ENCODE measurements at places on chromosomes 13 and 19.

DNA sequence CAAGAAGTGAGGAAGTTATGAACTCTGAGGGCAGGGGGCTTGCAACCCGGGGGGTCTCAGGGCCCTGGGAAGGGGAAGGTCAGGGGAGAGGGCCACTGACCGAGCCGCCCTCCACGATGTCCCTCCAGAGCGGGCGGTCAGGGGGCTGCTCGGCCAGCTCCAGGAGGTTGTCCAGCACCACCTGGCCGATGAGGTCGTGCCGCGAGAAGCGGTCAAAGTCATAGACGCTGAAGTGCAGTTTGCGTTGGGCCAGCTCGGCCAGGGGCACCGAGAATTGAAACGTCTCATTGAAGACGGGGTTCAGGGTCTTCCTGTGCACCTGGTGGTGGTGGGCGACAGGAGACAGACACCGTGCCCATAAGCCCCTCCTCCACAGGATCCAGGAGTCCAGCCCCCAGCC, 10.5 kb downstream of the SYT3 start:
- no peak for DNase-seq

GRCh38 chr13:74134777-74135325, 647 bp upstream of the KLF12 start:
- peak; percentile 86 for DNase-seq

DNA sequence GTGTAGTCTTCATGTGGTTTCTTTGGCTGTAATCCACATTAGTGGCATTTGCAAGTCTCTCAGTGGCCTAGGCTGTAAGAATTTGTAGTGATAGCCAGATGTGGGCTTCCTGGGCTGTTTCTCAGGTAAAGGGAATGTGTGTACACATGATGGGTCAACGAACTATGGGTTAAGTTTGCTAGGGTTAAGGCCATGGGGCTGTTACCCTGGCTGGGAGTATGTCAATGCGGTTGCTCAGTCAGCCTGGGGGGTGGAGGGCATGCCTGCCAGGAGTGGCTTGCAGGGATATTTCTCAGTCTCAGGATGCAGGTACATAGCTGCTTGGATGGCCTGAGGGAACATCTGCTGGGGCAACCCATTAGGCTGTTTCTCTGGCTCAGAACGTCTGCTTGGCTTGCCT, 13.4 kb downstream of the CYSLTR2 start:
- DNase-seq = no peak

DNA sequence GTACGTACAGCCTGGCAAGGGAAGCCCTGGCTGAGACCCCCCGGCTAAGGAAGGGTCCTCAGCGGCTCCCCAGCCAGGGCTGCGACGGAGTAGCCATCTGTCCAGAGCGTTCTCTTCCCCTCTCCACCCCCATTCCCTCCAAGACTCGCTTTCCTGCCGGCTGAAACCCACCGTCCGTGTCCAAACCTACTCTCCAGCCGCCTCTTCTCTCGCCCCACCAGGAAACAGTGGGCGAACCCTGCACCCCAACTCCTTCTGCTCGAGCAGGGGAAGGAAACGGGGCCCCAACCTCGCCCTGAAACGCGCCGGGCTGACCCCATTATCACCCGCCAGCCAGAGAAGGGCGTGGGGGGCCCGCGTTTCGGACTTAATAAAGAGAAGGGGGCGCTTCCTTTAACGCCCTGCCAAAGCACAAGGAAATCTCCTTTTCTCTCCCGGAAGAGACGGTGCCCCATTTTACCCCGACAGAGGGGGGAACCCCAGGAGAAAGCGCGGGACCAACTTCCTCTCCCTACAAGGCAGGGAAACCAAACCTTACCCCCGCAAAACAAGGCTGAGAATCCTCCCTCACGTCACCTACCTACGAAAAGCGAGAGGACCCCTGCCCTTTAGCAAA, 2.5 kb downstream of the ZC3H4 start:
- DNase-seq = peak; percentile 71

- DNase-seq = no peak
Observed at GRCh38 chr13:106367361-106367971, 168.0 kb downstream of the EFNB2 start.

- no peak for DNase-seq
Observed at GRCh38 chr19:38924388-38924787, 6.2 kb downstream of the SARS2 start.

DNA sequence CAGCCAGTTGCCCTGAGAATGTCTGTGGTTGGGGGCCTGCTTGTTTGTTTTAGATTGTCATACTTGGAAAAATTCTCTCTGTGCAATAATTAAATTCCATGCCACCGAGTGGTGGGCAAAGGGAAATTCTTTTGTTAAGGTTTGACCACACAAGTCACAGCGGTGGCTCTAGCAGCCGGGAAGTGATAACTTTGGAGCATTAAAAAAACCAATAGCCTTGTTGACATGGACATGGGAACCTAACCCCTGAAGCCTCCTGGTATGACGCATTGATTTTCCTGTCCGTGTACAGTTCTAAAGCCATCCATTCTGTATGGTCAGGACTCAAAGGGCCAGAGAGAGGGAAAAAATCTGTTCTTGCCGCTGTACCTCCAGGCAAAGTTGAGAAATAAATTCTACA, 384.9 kb upstream of the ZNF507 start:
- DNase-seq = no peak

GRCh38 chr19:16070366-16070990, 5.8 kb upstream of the TPM4 start:
- DNase-seq = peak; percentile 94

DNA sequence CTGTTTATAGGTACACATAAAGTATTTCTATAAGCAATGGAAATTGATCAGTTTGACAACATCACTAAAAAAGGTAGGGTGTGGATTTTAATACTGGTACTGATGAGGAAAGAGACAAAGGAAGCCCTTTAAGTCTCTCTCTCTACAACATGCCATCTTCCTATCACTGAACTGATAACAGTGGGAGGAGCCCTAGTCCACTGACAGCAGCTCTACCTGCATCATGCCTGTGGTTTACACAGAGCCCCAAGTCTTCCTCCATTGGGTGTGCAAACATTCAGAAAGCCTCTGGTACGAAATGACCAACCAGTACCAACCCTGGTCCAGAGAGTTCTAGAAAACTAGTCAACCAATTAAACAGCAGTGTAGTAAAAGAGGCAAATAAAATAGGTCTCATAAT, 53.4 kb downstream of the KLF12 start:
- DNase-seq = no peak

DNA sequence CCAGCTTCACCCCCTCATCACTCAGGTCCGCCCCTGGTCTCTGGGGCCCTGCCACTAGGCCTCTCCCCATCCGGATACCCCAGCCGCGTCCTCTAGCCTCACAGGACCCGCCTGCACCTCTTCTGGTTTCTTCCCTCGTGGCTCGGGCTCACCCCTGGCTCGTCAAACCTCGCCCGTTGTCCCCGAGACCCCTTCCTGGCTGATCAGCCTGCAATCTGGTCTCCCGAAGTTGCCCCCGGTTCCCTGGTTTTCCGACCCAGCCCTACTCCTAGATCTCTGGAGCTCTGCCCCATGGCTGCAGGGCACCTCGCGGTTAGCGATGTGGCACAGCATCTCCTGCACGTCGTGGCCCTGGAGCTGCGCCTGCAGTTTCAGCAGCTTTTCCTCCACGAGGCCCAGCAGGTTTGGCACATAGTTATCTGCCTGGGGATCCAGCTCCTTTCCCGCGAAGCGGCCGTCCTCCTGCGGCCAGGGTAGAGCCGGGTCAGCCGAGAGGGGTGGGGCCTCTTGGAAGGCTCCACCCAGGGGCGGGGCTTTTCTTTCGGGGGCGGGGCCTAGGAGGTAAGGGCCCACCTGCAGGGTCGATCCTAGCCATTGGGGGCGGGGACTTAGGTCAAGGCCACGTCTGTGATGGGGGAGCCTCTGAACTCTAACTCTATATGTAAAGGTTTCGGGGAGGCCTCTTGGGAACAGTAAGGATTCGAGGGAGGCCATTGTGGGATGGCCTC, 2.4 kb upstream of the RGL3 start:
- DNase-seq = peak; percentile 67

GRCh38 chr19:35045667-35046300, 4.3 kb downstream of the HPN start:
- peak; percentile 68 for DNase-seq

- no peak for DNase-seq
Observed at GRCh38 chr13:67061750-67062149, 168.4 kb downstream of the PCDH9 start.

GRCh38 chr13:76226941-76227340, 590.8 kb downstream of the LMO7 start:
- DNase-seq = no peak

DNA sequence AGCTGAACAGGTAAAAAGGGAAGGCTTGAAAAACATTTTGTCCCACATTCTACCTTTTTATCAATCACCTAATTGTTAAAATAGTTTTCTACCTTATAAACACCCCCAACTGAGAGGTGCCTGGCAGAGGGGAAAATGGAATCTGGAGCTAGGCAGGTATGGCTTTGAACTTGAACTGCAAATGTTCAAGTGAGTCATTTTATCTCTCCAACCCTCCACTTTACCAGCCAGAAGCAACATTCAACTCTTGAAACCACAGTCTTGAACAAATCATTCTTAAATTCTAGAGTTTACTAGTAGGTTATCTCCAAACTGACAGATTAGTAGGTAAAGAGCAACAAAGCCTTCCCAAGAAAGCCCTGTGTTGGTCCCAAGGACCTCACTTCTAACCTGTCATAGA, 116.9 kb downstream of the ABCC4 start:
- DNase-seq = peak; percentile 29

GRCh38 chr19:39555883-39556282, 15.9 kb upstream of the EID2 start:
- no peak for DNase-seq

DNA sequence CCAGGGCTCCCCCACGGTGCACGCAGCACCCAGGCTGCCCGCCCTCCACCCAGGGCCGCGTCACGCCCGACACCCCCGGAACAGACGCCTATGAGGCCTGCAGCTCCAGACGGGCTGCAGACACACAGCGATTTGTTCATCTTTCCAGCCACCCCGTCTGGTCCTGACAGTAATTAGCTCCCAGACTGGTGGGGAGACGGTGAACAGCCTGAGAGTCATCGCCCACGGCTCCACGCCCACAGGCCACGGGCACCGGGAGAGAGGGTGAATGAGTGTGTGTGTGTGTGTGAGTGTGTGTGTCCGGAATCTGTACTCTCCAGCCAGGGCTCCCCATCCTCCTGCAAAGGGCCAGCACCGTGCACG, 18.1 kb downstream of the GADD45B start:
- peak; percentile 29 for DNase-seq

DNA sequence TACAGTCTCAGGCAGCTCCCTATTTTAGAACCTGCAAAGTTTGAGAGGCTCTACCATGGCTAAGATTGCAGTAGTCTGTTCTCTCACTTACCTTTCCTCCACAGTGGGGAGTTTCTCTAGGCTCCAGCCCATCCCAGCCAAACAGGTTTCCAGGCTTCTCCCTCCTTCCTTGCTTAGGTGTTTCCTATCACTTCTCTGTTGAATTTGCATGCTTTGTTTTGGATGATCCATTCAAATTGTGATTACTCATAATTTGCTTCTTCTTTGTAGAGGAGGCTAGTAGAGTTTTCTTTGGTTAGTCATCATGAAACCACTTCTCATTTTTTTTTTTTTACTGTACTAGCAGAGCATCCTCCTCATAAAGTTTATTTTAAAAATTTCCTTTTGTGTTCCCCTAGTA, 1242.2 kb upstream of the MIR17HG start:
- DNase-seq = no peak

- no peak for DNase-seq
Observed at GRCh38 chr19:15028490-15028889, 20.8 kb upstream of the CASP14 start.

DNA sequence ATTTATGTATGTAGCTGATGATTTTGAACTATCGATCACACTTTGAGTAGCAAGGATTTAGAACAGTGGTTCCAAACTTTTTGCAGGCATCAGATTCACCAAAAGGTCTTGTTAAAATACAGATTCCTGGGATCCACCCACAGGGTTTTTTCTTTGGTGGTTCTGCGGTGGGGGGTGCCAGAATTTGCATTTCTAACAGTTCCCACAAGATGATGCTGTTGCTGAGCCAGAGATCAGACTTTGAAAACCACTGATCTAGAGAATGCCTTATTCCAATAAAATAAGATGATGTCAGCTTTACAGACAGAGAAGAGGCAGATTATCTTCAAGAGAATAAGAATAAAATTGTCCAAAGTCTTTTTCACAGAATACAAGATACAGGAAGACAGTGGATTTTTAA, 80.9 kb upstream of the SHISA2 start:
- DNase-seq = peak; percentile 10

DNA sequence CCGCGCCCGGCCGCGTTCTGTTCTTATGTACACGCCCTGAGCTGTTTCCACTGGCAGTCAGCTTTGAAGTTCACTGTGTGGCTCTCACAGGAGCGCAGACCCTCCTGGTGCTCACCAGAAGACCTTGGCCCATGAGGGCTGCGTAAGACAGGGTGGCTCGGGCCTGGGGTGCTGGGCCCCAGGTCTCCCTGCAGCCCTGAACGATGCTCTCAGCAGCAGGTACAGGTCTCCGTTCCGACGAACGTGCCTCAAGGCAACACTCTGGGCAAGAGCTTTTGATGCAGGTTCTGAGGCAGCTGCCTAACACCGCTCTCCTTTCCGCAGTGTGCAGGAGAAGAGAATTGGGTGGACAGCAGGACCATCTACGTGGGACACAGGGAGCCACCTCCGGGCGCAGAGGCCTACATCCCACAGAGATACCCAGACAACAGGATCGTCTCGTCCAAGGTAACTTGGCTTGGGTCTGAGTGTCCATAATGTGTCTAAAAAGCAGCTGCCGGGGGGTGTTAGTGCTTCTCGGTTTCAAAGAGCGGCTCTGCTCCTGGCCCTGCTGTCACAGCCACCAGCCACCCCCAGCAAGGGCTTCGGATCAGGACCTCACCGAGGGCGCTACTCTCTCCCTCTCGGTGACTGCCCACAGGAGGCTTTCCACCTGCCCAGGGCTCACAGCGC, 95.1 kb downstream of the ATP11A start:
- DNase-seq = no peak

- DNase-seq = no peak
Observed at GRCh38 chr13:46507981-46508380, 45.0 kb upstream of the LRCH1 start.

DNA sequence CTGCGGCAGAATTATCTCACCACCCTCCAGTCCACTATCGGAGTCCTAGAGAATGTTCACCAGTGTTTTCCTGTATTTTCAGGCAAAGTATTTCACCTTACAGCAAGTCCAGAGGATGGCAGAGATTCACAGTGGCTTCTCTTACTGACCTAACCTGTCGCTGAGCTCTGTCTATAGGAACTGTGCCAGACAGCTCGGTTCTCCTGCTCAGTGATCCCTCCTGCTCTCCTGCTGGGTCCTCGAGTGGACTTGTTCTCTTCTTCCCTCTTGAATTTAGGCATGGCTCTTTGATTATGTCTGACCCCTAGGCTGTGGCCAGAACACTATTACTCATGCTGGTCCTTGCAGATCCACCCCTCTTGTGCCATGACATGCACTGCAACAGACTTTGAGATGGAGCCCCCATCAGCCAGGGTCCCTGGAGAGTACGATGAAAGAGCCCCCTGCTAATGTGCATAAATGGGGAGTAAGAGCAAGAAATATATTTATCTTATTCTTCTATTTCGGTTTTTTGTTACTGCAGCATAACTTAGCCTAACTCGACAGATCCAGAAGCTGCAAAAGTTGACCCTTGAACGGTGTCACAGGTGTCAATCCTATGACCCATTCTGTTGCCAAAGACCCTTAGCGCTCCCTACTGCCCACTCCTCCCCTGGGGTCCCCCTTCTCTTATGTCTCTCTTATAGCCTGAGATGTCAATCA, 439.4 kb downstream of the ZNF536 start:
- DNase-seq = no peak
